Amygdala (tissue), 56 donors: ENCODE measurements at places on chromosomes 12 and 14.

GRCh38 chr14:56199982-56200577 lies 81.9 kb downstream of the PELI2 start:
- DNase-seq, result no peak

- DNase-seq, result no peak
Measured at GRCh38 chr12:92764831-92765230, 62.0 kb downstream of the PLEKHG7 start.

DNA sequence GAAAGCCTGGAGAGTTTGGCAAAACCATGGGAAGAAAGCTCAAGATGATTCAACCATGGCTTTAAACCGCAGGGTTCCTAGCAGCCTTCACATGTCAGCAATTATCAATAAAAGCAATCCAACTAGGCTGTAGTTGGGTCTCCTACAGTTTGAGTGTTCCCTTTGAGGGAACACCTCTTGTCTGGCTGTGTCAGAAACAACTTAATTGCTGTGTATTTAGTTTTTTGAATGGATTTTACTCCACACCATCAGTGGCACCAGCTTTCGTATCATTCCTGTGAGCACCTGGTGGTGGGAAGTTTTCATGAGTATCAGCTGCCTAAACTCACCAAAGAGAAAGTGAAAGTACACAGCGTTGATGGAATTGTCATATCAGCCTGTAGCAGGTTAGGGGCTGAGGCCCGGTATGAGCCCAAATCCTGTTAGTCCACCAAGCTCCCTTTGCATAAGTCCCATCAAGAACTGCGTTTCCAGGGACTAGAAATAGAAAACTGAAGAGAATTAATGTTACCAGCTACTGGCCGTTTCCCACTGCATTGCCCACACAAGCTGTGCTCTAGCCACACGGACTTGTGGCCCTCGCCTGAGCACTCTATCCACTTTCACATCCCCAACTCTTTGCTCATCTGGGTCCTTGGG lies 10.9 kb upstream of the IL26 start:
- DNase-seq, result no peak

DNA sequence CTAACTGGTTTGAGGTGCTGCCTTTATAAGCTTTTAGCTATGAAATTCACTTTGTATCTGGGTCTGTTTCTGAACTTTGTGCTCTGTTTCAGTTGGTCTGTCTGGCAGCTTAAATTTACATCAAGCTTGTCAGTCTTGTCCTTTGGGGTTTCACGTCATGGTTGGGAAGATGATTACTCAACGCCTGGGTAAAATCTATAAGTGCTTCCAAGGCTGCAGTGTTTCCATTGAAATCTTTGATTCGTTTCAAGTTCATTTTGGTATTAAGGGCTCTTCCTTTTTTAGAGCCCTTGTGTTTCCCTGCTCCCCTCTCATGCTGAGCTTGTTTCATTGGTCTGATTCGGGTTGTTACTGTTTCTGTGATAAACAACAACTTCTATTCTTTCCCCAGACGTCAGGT lies 58.2 kb downstream of the FBXW8 start:
- DNase-seq, result no peak

- DNase-seq, result no peak
Measured at GRCh38 chr12:91851741-91852477, 293.7 kb downstream of the BTG1 start.

DNA sequence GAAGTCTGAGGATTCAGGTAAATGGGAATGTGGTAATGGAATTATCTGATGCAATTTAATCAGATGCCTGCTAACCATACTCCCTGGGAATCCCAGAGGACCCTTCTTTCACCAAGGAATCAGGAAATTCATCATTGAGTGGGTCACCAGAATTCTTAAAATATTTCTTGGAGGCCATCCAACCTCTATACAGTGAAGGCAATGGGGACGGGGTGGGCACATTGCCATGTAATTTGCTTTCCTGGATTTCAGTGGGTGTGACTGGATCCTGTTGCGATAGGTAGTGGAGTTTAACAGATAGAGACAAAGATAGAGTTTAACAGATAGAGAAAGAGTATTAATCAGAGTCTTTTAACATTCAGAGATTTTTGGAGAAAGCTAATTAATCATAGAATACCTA lies 394.4 kb downstream of the DAD1 start:
- DNase-seq, result no peak

DNA sequence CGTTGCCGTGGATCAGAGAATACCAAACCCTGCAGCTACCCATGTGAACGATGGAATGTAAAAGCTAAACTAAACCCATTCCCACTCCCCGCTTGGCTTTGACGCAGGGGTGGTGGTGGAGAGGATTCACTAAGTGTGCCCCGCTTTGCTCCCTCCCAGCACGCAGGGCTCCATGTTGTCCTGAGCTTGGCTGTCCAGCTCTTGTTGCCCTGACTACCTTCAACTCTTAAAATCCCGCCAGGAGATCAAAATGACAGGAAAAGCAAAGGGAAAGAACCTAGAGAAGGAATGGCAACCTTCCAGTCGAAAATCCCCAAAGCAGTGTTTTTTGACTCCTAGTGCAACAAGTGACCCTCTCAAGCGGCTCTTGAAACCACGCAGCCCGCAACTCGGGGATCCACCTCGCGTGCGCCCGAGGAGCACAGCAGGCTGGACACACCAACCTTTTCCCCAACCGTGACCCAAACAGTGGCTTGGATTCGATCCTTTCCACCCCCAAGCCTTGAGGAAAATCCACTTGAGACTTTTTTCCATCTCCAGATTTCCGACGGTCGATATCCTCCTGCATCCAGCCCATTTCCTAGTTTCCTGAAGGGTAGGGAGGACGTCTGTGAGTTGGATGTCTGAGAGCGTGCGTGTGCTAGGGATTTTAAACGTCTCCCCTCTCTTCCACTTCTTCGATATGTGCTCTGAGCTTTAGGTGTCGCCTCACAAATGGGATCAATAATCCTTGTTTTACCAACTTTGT lies 1.4 kb downstream of the SYT10 start:
- DNase-seq, result no peak

DNA sequence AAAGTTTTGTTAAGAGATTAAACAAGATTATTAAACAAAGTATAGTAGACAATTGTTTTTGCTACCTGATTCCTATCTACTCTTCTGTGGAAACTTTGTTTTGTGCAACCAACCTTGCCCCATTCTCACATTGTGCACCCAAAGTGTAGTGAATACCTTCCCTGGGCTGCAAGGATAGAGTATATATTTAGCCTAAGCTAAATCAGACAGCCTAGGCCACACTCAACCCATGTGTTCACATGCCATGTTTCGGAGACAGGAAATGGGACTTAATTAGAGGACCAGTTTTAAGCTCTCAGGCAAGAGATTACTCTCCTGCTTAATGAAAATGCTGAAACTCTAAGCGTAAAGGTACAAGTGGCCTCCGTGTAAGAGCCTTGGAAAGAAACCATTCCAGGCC lies 734.9 kb upstream of the USP15 start:
- DNase-seq, result no peak

GRCh38 chr12:52307836-52308805 lies 13.1 kb downstream of the KRT83 start:
- peak; percentile 35 for DNase-seq

DNA sequence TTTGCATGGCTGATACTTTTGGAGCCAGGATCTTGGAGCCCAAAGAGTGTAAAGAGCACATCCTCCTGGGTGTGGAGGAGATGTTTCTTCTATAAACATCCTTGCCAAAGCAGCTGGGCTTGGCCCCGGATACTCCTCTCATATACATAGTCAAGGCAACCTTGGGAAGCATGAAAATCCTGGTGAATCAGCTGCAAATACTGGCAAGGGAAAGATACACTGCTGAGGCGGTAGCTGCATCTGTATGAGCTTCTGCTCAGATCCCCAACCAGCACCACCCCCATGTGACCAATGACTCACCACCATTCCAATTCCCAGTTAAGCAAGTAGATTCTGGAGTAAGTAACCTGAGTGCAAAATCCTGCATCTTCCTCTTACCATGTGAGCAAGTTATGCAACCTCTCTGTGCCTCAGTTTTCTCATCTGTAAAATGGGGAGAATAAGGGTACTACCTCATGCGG lies 567.4 kb downstream of the MED13L start:
- no peak for DNase-seq

GRCh38 chr14:68111097-68111852 lies 291.7 kb downstream of the RAD51B start:
- DNase-seq, result no peak

GRCh38 chr12:7269273-7269672 lies 34.6 kb upstream of the ACSM4 start:
- no peak for DNase-seq

DNA sequence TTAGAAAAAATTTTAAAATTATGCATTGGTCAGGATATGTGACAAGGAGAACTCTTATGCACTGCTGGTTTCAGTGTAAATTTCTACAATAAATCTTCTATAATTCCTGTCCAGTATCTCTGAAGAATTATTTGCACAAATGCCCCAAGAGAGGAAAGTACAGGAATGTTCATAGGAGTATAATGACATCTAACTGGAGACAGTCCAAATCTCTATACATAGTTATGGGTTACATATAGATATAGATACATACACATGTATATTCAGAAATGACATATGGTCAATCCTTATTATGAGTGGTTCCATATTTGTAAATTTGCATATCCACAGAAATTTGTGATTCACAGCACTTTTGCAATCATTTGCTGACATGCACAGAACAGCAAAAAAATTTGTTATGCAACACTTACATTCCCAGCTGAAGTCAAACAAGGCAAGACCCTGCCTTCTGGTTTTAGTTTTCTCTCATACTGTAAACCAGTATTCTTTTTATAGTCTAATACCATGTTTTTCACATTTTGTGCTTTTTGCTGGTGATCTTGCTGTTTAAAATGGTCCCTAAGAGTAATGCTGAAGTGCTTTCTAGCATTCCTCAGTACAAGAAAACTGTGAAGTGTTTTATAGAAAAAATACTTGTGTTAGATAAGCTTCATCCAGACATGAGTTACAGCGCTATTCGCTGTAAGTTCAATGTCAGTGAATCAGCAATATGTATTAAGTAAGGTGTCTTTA lies 103.8 kb downstream of the SLC16A7 start:
- DNase-seq, result no peak

- DNase-seq, result no peak
Measured at GRCh38 chr14:37729218-37729617, 133.8 kb downstream of the TTC6 start.

DNA sequence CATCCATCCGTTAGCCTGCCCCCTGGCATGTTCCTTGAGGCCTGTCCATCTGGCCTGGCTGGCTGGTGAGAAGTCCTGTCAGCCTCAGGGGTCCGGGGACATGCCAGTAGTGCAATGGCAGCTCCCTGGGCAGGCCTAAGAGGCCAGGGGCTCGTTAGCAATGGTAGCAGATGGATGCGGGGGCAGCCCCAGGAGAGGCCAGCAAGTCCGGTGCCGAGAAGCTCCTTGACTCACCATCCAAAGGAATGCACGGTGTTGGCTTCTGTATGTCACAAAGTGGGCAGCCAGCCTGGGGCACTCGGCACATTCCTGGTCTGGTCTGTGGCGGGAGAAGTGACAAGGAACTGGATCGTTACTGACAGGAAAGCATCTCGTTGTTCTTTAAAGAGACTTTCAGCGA lies 319.9 kb downstream of the CACNA1C start:
- no peak for DNase-seq

DNA sequence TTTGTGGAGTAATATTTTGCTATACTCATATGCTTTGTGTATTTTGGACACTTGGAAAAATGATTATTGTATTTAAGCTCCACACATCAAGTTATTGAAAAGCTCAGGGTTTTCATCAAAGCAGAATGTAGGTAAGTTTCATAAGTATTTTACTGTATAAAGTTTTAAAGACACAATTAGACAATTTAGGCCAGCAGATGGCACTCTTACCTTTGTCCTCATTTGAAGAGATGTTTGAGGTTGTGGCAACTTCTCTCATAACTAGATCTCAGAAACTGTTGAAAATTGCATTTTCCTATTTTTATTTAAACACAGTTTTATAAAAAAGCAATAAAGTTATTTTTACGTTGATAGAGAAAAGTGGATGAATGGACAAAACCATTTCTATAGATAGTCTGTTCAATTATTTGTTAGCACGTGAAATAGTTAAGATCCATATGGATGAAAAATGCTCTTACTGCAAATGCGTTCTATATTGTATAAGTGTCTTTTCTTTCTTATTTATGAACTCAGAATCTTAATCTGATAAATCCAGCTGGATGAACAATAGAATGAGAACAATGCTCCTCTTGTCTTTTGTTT lies 300.0 kb downstream of the AEBP2 start:
- DNase-seq, result no peak

GRCh38 chr12:12960639-12961209 lies 8.8 kb upstream of the GPRC5D start:
- no peak for DNase-seq

- DNase-seq, result no peak
Measured at GRCh38 chr12:99200711-99201384, 446.7 kb upstream of the GARIN6 start.
